RPMI8226 (cell line): ENCODE measurements at places on chromosomes 3 and 15.
A peak's percentile ranks its signal among the peaks of the same experiment; 100 is the strongest.

DNA sequence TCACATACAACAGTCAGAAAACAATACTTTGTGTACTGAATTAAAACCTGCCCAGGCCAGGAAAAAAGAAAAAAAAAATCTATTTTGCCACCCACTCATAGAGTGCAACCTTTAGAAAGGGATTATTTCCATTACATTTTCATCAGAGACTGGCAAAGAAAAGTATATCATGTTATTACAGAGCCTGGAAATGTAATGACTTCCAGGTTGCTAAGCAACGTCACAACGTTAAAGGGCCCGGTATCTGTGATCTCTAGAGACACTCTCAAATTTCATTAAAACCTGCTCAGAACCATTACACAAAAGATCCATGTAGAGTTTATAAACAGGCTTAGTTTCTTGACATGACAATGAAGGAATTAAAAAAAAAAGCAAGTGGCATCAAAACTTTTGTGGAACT, 170.5 kb downstream of the CTNNB1 start:
- no peak for DNase-seq

DNA sequence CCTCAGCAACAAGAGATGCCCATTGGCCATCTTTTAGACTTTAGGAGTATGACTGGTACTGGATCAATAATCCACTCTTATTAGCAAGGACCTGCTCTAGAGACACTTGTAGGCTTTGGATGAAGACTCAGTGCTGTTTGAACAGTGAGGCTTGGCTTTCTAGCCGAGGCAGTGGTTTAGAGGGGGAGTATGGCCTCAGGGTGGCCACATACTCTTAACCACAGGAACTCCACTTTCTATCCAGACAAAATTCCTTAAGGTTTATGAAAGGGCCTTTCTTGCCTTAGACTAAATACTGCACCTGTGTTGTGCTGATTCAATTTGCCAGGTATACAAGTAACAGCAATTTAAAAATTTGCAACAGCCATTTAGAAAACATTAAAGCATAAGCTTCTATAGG, 1046.3 kb downstream of the DIPK2A start:
- no peak for DNase-seq

GRCh38 chr3:156749244-156749643, 74.9 kb downstream of the TIPARP start:
- DNase-seq: no peak

DNA sequence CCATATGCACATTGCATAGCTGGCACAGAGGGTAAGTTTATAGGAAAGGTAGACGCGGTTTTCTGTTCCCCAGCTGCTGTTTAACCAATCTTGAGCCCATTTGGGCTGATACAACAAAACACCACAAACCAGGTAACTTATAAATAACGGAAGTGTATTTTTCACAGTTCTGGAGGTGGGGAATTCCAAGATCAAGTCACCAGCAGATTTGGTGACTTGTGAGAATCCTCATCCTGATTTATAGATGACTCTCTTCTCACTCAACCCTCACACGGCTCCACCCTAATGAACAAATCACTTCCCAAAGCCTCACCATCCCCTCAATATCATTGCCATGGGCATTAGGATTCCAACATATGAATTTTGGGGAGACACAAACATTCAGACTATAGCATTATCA, 694.4 kb upstream of the NR2F2 start:
- DNase-seq: no peak

DNA sequence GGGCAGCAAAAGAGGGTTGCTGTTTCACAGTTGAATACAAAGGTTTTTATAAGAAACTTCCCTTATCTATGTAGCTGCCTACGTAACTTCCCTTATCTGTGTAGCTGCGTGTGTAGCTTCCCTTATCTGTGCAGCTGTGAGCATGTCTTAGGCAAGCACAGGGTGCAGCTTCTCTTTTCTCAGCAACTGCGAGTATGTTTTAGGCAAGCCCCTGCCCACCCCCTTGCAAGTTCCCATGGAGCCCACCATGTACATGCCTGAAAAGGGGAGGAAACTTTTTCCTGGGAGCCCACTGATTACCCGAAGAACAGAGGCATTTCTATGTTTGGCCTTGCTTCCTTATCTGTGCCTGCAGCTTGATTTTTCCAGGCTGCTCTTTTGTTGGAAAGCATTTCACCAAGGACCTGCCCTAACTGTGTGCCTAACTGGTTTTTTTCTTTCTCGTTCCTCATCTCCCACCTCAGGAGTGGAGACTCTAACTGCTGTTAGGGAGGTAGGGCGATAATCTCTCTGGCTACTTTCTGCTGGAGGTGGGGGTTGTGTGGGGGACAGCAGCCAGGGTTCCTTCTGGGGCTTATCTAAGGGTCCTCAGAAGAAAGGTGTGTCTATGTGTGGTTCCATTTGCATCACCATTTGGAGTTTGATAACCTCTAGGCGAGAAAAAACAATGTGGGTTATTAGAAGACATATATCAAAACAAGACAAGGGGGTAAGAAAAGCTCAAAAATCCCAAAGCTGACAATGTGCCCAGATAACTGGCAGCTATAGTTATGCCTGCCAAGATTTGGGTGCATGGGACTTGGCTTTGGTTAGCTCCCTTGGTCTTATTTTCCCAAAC, 26.0 kb downstream of the SORD start:
- no peak for DNase-seq

GRCh38 chr15:57881361-57881760, 174.8 kb downstream of the POLR2M start:
- DNase-seq: no peak

DNA sequence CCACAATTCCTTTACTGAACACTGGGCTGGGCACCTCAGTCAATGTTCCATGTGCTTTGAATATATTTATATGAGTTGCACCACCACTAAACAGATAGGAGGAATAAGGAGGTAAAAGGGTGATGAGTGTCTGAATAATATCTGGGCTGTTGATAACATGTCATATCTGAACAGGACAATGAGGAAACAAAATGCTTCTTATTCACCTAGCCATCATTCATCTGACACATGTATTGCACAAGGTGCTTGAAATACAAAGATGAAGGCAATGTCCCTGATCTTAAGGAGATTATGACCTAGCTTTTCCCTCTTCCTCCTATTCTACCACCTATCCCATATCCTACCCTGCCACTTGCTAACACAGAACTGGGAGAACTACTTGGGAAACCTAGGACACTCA, 8.0 kb upstream of the CERS3 start:
- no peak for DNase-seq

- DNase-seq: no peak
Measured at GRCh38 chr15:73867426-73867825, 5.9 kb upstream of the TBC1D21 start.

- DNase-seq: no peak
Measured at GRCh38 chr3:171640520-171641412, 169.5 kb downstream of the PLD1 start.

GRCh38 chr15:71353171-71353570, 237.9 kb downstream of the THSD4 start:
- DNase-seq: no peak

- no peak for DNase-seq
Measured at GRCh38 chr15:58434334-58434875, 2.6 kb downstream of the LIPC start.

GRCh38 chr3:54877730-54878129, 50.1 kb downstream of the LRTM1 start:
- DNase-seq: no peak

- DNase-seq: no peak
Measured at GRCh38 chr3:71300951-71301393, 282.6 kb downstream of the FOXP1 start.

GRCh38 chr3:106332884-106333283, 464.1 kb upstream of the CBLB start:
- no peak for DNase-seq

- DNase-seq: no peak
Measured at GRCh38 chr3:112017091-112017490, 17.4 kb upstream of the TMPRSS7 start.

DNA sequence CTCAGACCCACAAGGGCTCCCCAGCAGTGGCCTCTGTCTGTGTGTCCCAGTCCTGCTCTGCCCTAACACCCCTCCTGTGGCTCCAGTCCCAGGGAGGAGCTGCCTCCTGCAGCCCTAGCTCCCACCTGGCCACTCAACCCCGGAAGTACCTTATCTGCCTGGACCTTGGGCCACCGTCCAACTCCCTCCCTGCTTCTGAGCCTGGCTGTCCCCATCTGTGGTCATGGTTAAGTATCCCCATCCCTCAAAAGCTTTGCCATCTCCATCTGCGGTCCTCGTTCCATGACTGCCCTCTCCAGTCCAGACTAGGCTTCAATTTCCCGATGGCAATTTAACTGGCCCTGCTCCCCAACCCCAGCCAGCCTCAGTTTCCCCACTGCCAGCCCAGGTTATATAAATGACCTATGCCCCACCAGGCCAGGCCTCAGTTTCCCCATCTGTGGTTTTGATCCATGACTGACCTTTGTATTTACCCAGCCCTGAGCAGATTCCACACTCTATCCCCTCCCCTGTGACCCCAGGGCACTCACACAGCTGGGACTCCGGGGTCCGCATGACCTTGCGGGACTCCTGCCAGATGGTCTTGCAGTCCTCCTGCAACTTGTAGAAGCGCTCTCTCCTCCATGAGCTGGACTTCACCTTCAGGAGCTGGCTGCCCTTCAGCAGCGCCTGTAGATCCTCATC, 9.6 kb downstream of the PLCD1 start:
- DNase-seq: no peak

DNA sequence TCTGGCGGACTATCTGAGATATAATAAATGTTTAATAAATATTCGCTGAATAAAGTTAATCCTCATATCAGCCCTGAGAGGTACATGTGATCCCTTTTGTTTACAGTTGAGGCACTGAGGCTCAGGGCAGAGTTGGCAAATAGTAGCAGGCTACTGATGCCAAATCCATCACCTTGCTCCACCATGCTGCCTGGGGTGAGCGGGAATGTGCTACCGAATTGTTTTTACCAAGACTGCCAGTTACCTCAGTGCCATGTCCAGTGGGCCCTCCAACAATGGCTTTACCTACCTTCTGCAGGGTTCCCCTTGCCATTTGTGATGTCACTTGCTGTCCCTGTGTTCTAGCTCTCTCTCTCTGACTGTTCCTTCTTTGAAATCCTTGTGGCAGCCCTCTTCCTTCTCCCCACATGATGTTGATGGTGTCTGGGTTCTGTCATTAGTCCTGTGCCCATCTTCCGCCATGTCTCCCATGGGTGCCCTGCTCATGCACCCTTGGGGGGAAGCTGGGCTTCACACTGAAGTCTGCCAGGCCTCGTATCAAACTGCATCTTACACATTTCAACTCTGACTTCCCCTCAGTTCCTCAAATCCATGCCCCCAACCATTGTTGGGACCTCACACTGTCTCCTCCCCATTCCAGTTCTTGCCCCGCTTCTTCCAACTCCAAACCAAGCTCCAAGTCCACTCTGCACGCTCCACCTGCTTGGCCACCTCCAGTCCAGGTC, 35.4 kb downstream of the SLCO2A1 start:
- no peak for DNase-seq

- no peak for DNase-seq
Measured at GRCh38 chr3:190579514-190580137, 65.7 kb downstream of the IL1RAP start.

GRCh38 chr3:124438813-124439212, 291.4 kb upstream of the UMPS start:
- DNase-seq: no peak

DNA sequence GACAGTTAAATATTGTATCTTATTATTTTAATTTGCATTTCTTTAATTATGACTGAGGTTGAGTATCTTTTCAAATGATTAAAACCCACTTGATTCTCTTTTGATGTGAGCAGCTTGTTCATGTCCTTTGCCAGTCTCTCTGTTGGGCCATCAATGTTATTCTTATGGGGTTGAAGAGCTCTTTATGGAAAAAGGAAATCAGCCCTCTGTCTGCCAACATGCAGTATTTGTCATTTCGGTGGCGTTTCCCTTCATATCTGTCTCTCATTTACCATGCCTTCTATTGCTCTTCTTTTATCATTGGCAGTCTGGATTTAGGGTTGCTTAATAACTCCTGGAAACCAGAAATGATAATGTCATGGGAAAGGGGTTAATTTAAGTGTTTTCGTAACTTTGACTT, 340.7 kb upstream of the DNAJC19 start:
- no peak for DNase-seq

DNA sequence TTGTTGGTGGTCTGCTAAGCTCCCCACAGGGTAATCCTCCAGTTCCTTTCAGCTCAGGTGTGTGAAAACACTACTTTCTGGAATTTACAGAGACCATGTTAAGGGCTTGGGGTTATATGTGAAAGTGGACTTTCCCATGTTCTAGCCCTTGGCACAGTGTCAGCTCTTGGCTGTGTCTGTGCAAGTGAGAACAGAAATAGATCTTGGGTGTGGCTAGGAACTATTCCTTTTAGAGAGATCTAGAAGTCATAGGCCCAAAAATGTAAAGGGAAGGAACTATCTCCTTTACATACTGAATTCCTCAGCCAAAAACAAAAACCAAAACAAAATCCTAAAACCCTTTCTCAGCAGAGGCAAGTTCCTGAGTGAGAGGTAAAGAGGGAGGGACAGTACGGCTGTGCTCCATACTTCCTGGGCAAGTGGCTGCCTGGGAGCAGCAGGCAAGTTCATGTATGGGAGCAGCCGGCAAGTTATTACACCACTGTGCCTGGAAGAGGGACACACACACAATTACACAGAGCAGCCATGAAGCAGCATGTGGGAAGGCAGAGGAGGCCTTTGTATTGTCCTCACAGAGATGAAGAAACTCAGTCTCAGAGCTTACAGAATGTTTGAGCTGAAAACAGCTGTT, 19.9 kb upstream of the C3orf62 start:
- DNase-seq: peak; percentile 29

DNA sequence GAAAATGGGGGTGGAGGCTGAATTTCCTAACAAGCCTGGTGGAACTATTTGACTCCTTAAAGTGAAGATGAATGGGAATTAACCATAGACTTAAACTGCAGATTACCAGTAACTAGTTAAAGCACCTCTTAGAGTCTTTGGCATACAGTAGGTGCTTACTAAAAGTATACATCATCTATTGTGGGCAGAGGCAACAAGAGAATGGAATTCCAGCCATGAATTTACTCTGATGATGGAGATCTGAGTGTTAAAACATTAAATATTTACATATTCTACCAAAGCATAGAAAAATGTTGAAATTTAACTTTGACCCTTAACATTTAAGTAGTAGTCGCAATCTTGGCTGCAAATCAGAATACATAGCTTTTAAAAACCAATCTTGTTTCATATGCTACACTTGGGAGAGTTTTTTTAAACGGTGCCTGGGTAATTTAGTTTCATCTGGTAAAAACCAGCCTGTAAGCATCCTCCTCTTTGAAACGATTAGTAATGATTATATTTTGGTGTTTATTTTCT, 5.2 kb downstream of the UBA5 start:
- no peak for DNase-seq

GRCh38 chr3:171838218-171838720, 4.9 kb upstream of the TMEM212 start:
- DNase-seq: no peak

GRCh38 chr15:90871716-90872485, 3.5 kb downstream of the FURIN start:
- peak; percentile 28 for DNase-seq

- DNase-seq: no peak
Measured at GRCh38 chr15:91409387-91409786, 309.3 kb downstream of the SV2B start.

- DNase-seq: no peak
Measured at GRCh38 chr3:188700501-188700900, 471.3 kb upstream of the TPRG1 start.
